ENCODE measurements at places on chromosomes 7 and 10.

DNA sequence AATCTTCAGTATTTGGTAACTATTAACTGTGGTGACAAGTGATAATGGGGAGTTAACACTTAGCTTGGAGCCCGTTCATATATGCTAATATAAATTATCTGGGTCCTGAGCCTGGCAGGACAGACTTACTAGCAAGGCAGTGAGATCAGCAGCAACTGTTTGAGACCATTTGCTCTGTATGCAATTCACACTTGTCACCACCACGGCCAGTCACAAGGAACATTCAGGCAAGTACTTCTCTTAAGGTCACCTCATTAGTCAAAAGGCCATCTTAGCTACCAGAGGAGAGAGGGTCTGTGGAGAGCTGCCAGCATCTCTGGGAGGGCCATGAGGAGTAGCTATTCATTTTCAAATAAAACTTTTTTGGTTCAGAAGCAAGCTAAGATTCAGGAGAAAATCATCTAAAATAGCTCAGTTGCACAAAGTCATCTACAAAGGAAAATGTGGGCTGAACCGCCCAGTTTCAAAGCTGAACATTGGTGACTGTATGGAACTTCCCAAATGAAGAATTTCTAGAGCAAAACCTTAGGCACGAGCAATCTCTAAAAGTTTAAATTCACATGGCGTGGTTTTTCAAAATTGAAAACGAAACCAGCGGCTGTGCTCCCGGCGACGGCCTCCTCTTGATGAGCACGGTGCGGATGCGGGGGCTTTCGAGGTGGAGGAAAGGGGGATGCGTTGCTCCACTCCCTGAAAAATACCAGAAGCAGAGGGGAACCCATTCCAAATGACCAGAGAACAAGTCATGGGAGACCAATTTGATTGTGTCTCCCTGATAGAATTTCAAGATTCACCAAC lies 233.5 kb upstream of the MGMT start:
- no peak for DNase-seq

GRCh38 chr10:7408291-7409044 lies 2.4 kb downstream of the SFMBT2 start:
- peak; percentile 56 for DNase-seq

DNA sequence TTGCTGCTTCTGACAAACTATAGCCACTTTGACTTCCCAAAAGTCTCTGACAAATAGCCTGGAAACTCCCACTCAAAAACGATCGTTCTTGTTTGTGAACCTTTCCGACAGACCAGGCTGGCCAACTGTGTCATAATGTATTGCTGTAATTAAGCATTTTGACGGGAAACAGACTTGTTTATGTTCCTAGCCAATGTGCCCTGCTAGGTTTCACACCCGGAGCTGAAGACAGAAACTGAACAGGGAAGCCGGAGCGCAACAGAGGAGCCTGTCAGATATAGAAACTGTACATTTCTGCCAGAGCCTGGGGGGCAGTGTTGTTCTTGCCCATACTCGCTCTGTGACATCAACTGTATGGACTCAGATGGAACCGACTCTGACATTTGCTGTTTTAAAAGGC lies 55.3 kb upstream of the C7orf33 start:
- peak; percentile 22 for DNase-seq

- peak; percentile 72 for DNase-seq
Measured at GRCh38 chr10:133324198-133324792, 12.4 kb downstream of the CALY start.

GRCh38 chr7:1566687-1567048 lies 3.2 kb downstream of the PSMG3 start:
- DNase-seq = no peak

DNA sequence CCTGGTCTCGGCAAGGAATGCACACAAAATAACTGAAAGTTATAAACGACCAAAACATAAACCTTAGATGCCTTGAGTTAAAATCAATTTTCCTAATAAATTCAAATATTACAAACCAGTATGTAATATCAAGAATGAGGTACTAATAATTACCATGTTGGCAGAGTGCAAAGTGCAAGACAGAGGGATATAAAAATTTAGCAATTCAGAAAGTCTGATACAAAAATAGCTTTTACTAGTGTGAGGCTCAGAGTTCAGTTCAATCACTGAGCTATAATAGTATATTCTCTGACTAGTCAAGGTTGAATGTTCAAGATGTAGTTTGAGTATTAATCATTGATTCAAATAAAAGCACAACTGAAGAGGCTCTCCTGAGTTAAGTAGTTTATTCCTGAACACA lies 4.8 kb upstream of the AUTS2 start:
- DNase-seq = no peak

DNA sequence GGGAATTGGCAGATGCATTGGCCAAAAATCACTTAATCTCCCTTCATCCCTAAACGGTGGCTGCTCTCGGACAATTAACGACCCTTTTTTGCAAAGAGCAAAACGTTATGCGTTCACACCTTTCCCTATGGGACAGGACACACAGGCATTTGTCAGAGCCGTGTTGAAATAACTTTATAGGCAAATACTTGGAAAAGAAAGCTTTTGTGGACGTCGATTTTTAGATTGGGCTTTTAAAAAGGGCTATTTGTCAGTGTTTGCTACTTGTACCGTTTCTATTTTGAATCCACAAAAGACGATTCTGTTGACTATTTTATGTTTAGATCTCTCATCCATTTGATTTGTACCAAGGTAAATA lies 245.6 kb downstream of the SLC25A13 start:
- no peak for DNase-seq

DNA sequence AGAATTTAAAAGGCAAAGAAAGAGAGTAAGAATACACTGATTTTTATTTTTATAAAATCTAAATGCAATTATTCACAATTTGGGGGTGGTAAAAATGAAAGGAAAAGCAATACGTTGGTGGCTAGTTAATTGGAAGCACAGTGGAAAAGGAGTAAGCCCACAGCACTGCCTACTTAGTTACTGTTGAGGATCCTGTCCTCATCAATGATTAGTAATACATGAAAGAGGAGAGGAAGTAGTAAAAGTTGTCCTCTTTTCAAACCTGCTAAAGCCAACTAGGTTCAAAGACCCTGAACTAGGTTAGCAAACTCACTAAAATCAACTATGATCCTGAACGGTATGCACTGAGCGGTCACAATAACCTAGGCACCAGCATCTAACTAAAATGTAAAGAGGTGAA lies 52.7 kb upstream of the LRRN3 start:
- no peak for DNase-seq

DNA sequence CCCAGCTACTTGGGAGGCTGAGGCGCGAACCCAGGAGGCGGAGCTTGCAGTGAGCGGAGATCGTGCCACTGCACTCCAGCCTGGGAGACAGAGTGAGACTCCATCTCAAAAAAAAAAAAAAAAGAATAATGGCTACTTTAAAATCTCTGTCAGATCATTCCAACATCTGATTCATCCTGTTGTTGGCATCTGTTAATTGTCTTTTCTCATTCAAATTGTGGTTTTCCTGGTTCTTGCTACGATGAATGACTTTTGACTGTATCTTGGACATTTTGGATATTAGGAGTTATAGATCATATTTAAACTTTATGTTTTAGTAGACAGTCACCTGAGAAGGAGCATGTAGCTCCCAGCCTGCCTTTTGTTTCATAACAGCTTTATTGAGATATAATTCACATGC lies 8.5 kb downstream of the TPST1 start:
- no peak for DNase-seq

DNA sequence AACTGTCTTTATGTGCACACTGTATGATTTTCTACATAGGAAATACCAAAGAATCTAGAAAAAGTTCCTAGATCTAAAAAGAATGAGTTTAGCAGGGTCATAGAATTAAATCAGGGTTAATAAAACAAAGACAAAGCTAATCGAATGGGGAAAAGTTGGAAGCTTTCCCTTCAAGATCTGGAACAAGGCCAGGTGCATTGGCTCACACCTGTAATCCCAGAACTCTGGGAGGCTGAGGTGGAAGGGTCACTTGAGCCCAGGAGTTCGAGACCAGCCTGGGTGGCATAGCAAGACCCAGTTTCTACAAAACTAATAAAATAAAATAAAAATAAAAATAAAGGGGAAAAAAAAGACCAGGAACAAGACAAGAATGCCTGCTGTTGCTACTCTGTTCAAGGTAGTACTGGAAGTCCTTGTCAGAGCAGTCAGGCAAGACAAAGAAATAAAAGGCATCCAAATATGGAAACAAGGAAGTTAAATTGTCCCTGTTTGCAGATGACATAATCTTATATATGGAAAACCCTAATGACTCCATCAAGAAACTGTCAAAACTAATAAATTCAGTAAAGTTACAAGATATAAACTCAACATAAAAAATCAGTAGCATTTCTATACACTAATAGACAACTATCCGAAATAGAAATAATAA lies 76.1 kb upstream of the RHEB start:
- no peak for DNase-seq

GRCh38 chr10:22476601-22477321 lies 131.5 kb downstream of the SPAG6 start:
- no peak for DNase-seq

DNA sequence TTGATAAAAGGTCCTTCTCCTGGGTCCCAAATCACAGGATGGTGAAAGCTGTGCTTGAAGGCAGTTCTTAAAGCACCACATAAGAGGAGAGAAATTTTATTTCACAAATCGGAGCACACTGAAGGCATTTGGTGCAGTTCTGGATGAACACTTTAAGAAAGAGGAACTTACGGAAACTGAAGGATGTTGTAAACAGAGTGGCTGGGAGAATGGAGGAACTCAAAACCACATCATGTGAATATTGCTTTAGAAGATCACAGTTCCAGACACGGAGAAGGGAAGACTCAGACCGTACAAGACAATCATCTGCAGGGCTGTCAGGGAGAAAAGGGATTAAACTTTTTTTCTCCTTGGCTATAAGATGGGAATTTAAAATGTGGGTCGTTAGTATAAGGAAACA lies 9.0 kb upstream of the GPR141 start:
- no peak for DNase-seq

DNA sequence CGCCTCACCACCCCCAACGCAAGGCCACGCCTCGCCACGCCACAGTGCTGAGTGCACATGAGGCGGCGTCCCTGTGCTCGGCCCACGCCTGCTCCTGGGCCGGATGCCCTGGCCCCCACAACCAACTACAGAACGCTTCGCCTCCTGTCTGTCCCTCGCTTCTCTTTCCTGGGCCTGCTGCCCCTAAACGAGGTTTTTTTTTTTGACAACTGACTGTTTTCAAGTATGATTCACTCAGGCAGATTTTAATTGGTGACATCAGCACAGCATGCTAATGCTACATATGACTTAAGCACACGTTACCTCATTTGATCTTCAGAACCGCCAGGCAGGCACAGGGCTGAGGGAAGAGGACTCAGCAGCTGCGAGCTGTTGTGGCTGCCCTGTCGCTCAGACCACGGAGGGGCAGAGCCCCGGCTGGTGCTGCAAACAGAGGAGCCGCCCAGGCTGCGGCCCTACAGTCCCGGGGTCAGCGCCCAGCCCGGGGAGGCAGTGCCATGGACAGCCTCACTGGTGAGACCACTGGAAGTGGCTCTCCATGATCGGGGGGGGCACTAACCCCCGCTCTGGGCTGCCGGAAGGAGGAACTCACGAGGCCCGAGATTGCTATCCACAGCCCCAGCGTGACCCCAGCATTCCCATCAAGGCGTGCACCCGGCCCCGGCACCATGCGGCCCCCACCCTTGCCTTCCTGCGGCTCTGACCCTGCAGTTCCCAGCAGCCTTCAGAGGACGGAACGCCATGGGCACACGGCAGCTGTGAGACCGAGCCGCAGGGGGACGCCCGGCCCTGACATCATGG lies 212.8 kb downstream of the MAD1L1 start:
- DNase-seq = peak; percentile 38

GRCh38 chr10:43305876-43306275 lies 39.0 kb upstream of the RASGEF1A start:
- no peak for DNase-seq

GRCh38 chr7:11702938-11703337 lies 129.1 kb downstream of the THSD7A start:
- DNase-seq = no peak

DNA sequence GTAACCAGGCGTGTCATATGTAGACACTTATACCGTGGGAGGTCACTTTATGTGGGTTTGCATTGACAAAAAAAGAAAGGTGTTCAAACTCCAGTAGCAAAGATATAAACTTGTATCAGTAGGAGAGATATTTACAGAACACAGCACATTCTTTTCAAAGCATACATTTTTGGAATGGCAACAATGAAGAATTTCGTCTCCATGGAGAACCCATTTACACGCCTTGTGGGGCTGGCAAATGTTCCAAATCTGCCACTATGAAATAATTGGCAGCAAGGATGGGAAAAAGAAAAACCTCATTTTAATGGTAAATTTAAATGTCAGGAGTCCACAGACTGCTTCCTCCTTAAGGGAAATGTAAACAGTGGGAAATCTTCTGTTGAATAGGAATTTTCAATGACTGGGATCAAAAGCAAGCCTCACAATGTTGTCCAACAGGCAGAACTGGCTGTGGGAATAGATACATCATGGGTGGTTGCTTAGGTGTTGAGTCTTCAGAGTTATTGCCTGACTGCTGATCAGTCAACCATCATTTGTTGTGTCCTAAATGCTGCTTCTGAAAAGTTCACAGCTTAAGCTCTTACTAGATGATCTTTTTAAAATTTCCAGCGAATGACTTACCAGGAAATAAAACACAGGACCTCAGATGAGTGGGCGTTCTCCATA lies 256.6 kb upstream of the SEMA3C start:
- no peak for DNase-seq

- DNase-seq = peak; percentile 10
Measured at GRCh38 chr10:95363303-95363912, 72.6 kb upstream of the PDLIM1 start.

- DNase-seq = no peak
Measured at GRCh38 chr7:33669251-33669670, 236.1 kb upstream of the BMPER start.

DNA sequence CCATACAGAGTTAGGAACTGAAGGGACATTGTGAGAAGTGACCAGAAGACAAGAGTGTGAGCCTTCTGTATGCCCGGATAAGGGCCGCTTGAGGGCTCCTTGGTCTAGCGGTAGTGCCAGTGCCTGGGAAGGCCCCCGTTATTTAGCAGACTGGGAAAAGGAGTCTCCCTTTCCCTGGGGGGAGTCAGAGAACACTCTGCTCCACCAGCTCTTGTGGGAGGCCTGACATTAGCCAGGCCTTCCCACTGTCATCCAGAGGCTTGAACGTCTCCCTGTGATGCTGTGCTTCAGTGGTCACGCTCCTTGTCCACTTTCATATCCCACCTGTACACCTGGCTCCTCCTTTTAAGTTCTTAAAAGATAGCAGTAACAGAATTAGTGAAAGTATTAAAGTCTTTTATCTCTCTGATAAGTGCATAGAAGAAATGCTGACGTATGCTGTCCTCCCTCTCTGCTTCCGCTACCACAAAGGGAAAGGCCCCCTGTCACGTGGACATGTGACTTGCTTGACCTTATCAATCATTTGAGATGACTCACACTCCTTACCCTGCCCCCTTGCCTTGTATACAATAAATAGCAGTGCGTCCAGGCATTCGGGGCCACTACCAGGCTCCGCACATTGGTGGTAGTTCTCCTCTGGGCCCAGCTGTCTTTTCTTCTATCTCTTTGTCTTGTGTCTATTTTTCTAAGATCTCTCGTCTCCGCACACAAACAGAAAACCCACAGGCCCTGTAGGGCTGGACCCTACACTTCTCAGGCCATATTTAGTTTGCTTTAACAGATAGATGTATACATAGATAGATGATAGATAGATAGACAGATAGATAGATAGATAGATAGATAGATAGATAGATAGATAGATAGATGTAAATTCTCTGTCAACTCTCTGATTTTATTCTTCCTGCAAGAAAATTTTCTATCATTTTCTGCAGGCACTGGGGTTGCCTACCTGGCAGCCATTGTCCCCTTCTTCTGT lies 131.5 kb upstream of the JCAD start:
- no peak for DNase-seq

- no peak for DNase-seq
Measured at GRCh38 chr7:54543051-54543488, 895 bp downstream of the VSTM2A start.

GRCh38 chr7:50838675-50839377 lies 56.1 kb upstream of the GRB10 start:
- no peak for DNase-seq
